Right ventricle myocardium superior (tissue), 1 donor: ENCODE measurements at places on chromosomes 7 and 10. TPM values are rescaled to one million over a fixed set of nuclear protein-coding genes. Genes with fewer than 3 reads are reported as not detected.

- no peak for DNase-seq
These were observed 125.8 kb downstream of the DOCK4 start for GRCh38 chr7:112080441-112080840.

GRCh38 chr7:136058546-136058945 lies 81.4 kb upstream of the MTPN start:
- no peak for DNase-seq

DNA sequence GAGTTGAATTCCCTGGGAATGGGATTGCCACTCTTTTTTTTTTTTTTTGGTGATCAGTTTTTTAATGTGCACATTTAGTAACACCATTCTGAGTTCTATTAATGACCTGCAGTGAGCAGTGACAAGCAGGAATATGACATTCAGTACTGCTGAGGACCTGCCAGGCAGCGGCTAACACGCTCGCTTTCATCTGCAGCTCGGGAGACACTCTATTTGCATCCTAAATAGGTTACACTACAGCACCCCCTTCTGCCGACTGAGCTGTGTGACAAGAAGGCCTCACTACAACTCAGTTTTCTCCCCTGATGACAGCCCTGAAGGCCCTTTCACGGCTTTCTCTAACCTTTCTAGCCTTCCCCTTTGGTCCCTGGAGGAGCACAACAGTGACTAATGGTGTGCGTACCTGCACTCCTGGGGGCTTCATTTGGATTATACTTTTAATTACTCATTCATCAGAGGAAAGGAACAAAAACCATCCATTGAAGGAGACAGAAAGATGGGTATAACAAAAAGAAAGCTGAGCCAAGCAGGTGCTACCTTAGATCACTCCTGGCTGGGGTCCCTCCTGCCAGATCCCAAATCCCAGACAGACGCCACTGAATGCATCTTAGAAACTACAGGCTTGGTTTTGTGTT lies 872.4 kb downstream of the LRMDA start:
- DNase-seq: peak; percentile 73

DNA sequence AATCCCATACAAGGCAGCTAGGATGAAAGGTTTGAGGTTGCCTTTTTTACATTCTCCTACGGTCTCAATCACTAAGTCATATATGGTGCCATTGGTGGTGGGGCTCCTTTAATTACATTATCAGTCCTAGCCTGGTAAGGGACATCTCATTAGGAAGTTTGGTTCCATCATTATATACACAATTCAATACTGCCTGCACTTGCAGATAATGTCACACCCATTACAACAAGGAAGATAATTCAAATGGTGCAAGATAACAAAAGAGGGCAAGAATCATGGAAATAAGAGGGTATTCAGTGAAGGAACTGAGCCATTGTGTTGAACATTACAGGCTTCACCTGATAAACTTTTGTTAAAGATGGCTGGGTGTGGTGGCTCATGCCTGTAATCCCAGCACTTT lies 1.7 kb upstream of the TMEM248 start:
- no peak for DNase-seq

TMEM26 gene
- total RNA-seq: 0.54 TPM

MACC1 gene
- 0.19 TPM for total RNA-seq

RAPGEF5 gene
- total RNA-seq: 11.1 TPM
